CD8-positive, alpha-beta memory T cell (primary cell): ENCODE measurements at places on chromosomes 13 and 19.

DNA sequence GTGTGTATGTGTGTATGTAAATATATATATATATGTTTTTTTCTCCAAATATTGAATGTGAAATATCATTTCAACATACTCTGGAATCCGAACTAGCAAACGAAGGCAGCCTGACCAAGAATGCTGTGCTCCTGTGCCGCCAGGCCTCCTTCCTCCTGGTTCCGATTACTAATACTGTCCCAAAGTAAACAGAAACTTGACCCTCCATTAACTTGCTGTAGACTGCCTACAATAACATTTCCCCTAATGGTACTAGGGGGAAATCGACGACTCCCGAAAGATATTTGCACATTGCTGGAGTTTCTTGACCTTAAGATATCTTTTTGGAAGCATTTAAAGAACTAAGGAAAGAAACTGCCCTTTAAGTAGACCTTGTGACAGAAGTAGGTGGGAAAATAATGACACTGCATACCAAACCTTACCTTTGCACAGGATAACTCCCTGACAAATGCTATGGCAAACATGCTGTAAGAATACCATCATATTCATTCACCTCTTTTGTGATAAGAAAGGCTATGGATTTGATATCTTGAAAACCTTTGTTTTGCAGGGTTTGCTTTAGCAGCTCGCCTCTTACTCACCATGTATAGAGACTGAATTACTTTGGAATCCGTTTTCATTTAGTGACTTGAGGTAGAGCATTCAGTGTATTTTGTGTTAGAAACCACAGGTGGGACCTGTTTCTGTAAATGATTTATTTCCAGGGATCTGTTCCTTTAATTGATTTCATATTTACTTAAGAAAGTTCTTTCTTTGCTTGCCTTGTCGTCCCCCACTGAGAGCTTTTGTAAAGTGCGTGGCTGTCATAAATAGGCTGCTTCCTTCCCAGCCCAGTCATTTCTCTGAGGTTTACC, 80.1 kb downstream of the KLF5 start:
- H3K36me3 ChIP-seq = no peaks in the 10 kb centered on the region
- DNase-seq = no peak
- no peak overlapping the region for H3K27ac ChIP-seq
- H3K27me3 ChIP-seq = no peaks in the 10 kb centered on the region
- H3K4me3 ChIP-seq = no peak overlapping the region

- H3K27me3 ChIP-seq = no peaks in the 10 kb centered on the region
- no peak overlapping the region for H3K4me3 ChIP-seq
- peaks cover 14% of the 10 kb centered on the region for H3K4me1 ChIP-seq
- DNase-seq = no peak
- H3K36me3 ChIP-seq = no peaks in the 10 kb centered on the region
Measured at GRCh38 chr19:44851427-44851826, 5.3 kb downstream of the NECTIN2 start.

DNA sequence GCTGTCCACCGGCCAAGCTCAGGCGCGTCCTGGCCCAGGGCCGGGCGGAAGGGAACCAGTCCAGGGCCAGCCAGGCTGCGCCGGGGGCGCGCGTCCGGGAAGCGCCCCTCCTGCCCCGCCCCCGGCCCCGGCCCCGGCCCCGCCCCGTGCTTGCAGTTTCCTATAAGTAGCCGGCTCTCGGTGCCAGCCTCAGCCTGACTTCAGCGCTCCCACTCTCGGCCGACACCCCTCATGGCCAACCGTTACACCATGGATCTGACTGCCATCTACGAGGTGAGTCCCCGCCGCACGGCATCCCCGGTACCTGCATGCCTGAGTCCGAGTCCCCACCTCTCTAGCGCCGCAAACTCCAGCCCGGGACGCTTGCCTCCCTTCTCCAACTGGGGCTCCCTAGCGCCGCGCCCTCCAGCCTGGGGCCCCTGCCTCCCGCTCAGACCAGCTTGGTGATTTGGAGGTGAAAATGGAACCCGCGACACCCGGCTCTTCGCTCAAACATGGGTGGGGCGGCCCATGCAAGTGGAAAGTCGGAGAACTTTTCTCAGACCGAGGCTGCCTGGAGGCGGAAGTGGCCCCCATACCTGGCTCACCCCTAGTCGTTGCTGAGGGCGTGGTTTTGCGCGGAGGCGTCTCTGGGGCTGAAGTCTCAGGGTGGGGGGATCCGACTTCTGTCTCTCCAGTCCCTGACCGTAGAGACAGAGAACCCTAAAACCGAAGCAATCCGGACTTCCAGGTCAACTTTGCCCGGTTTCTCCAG, at the start of gene ZFP36:
Gene ZFP36 (plus strand): TSS at position 192 of the 754 bp plus-strand sequence. CDS start 58 bp downstream, at position 250.
- peaks cover 60% of the 10 kb centered on the region for H3K4me1 ChIP-seq
- peaks cover 14% of the 10 kb centered on the region for H3K36me3 ChIP-seq
- peak; percentile 86 for DNase-seq

DNA sequence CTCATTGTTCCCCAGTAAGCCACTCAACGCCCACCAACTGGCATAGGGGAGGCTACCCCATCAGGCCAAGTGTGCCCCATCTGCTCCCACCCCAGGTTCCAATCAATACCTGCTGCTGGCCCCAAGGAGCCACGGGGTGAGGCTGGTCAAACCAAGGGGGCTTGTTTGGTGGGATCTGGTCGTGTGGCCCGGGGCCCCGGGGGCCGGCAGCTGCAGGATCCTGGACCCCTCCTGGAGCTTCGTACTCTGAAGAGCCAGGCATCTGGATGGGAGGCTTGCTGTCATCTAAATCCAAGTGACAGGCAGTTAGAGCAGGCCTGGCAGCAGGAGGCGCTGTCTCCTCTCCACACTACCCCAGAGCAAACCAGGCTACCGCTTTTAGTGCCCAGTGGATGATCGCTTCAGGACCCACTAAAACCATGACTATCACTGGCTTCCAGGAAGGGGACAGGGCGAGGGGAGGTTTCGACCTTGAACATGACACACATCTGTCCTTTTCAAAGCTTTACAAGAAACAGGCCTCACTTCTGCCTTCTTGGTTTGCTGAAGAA, 14.2 kb downstream of the CHERP start:
- no peaks in the 10 kb centered on the region for H3K27me3 ChIP-seq
- no peaks in the 10 kb centered on the region for H3K4me1 ChIP-seq
- no peak overlapping the region for H3K27ac ChIP-seq
- no peak overlapping the region for H3K4me3 ChIP-seq
- H3K36me3 ChIP-seq = peaks cover 61% of the 10 kb centered on the region
- DNase-seq = peak; percentile 26

DNA sequence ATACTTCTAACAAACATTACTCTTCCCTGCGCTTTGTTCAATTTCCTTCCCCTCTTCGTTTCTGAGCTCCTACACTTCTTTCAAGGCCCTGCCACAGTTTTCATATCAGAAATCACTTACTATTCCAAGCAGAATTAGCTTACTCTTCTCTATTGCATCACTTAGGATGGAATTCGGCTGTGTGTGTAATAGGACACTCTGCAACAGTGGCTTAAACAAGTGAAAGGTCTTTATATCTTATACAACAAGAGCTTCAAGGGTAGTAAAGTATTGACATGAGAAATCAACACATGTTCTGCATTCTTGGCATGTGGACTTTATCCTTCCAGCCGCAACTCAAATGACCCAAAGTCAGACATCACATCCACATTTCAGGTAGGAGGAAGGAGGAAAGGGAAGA, 279.6 kb downstream of the PCDH20 start:
- H3K4me3 ChIP-seq = no peak overlapping the region
- no peaks in the 10 kb centered on the region for H3K4me1 ChIP-seq
- no peak for DNase-seq

DNA sequence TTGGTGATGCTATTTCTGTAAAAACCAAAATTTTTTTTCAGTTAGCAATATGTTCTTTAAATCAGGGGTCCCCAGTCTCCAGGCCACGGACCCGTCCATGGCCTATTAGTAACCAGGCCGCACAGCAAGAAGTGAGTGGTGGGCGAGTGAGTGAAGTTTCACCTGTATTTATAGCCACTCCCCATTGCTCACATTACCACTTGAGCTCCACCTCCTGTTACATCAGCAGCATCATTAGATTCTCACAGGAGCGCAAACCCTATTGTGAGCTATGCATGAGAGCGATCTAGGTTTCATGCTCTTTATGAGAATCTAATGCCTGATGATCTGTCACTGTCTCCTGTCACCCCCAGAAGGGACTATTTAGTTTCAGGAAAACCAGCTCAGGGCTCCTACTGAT, 58.9 kb upstream of the SLC7A1 start:
- H3K4me1 ChIP-seq = no peaks in the 10 kb centered on the region
- H3K27ac ChIP-seq = no peak overlapping the region
- no peaks in the 10 kb centered on the region for H3K27me3 ChIP-seq
- H3K36me3 ChIP-seq = no peaks in the 10 kb centered on the region

DNA sequence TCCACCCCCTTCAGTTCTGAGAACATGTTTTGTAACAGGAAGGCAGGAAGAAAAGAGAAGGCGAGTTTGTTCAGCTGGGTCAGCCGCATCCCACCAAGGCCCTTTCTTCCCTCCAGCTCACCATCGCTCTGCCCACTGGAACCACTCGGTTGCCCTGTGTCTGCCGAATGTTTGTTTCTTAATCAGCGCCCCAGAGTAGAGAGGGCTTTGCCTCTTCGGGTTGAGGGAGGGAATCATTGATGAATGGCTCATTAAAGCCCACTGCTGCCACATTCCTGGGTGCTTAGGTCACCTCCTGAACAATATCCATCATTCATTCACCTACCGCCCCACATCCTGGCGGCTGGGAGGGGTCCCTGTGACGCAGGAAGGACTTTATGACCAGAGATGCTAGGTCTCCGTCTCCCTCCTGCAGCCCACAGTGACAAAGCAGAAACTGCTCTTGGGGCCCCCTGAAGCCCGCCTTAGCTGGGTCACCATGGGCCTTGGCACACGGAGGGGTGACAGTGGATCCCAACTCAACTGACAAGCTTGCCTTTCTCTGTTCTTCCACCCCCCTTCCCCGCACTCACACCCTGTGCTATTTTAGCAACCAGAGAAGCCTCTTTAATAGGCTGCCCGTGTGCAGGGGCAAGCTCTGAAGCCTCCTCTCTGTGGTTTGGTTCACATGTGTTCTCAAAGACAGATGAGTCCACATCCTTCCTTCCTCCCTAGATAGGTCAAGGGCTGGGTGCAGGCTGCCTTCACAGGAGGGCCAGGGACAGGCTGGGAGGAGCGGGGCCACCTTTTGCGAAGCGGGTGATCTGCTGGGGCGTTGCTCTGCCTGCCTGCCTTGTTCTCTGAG, 46.2 kb downstream of the ACTN4 start:
- H3K27ac ChIP-seq = peak overlapping the region; percentile 33
- peak; percentile 8 for DNase-seq
- no peaks in the 10 kb centered on the region for H3K36me3 ChIP-seq
- peaks cover 49% of the 10 kb centered on the region for H3K4me1 ChIP-seq
- no peak overlapping the region for H3K4me3 ChIP-seq
- no peaks in the 10 kb centered on the region for H3K27me3 ChIP-seq

DNA sequence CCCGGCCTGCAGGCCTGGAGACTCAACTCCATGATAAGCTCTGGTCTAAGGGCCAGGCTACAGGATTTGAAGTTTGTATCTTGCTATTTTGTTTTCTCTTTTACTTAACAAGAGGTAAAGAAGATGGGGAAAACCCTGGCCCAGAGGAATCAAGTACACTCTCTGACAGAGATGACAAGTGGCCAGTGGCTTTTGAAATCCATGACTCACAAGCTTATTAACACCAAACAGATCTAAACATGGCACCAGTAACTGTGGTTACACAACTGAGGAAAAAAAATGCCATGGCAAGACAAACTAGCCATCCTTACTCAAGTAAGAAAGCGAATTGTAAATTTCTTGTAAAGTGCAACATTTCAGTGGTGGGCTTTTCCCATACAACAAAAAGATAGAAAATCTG, 72.6 kb upstream of the SERTM1 start:
- DNase-seq = no peak
- no peaks in the 10 kb centered on the region for H3K27me3 ChIP-seq
- H3K4me3 ChIP-seq = no peak overlapping the region
- H3K27ac ChIP-seq = no peak overlapping the region

DNA sequence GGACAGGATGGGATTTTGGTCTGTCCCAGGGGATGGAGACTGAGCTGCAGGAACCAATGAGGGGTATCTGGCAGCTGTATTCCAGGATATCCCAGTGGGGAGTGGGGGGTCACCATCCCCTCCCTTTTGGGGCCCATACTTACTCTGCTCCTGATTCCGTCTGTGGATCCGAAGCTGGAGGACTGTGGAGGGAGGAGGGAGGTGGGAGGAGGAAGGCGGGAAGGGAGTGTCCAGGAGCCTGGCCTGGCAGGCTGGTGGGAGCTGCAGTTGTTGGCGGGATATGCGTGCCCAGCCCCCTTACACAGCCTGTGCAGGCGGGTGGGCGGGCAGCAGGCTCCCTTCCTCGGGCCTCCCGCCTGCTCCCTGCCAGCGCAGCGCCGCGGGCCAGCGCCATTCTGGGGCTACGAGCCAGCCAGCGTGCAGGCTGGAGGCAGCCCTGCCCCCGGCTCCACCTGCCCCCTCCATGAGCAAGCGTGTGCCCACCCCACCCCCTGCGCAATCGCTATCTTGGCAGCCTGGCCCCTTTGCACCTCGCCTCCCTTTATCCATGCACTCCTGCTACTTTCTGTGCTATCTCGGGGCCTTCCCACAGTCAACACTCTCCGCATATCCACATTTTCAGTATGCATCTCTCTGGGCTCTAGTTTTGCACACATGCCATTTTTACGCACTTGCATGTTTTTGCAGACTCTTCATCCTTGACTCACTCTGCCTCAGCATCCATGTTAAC, 2.8 kb downstream of the MAMSTR start:
- no peaks in the 10 kb centered on the region for H3K36me3 ChIP-seq
- H3K4me3 ChIP-seq = no peak overlapping the region
- no peak for DNase-seq
- no peaks in the 10 kb centered on the region for H3K27me3 ChIP-seq

- no peaks in the 10 kb centered on the region for H3K27me3 ChIP-seq
- no peaks in the 10 kb centered on the region for H3K4me1 ChIP-seq
- DNase-seq = no peak
- H3K4me3 ChIP-seq = no peak overlapping the region
- no peak overlapping the region for H3K27ac ChIP-seq
Measured at GRCh38 chr13:91359631-91360030, 12.1 kb downstream of the MIR17HG start.

- H3K4me3 ChIP-seq = no peak overlapping the region
- DNase-seq = no peak
- no peak overlapping the region for H3K27ac ChIP-seq
- H3K36me3 ChIP-seq = no peaks in the 10 kb centered on the region
- H3K4me1 ChIP-seq = no peaks in the 10 kb centered on the region
Measured at GRCh38 chr13:31261241-31261640, 61.5 kb downstream of the B3GLCT start.

DNA sequence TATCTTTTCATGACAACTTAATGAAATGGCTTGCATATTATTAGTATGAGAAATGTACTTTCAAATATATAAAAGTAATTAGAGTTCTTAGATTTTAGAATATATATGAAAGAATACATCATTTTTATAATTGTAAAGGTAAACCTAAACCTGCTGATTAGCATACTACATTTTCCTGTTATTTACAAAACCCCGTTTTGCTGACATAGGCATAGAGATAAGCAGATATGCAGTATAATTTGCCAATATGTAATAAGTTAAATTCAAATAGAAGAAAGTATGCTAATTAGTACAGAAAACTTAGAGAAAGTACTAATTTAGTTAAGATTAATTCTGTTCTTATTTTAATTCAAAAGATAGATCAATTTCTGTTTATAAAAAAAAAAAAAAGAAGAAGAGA, 21.5 kb downstream of the MAB21L1 start:
- H3K36me3 ChIP-seq = no peaks in the 10 kb centered on the region
- no peak overlapping the region for H3K4me3 ChIP-seq
- DNase-seq = no peak
- H3K4me1 ChIP-seq = no peaks in the 10 kb centered on the region
- H3K27ac ChIP-seq = no peak overlapping the region
- no peaks in the 10 kb centered on the region for H3K27me3 ChIP-seq

GRCh38 chr19:45439190-45439568, 15.5 kb upstream of the ERCC1 start:
- H3K27me3 ChIP-seq = no peaks in the 10 kb centered on the region
- no peaks in the 10 kb centered on the region for H3K36me3 ChIP-seq
- peak overlapping the region; percentile 76 for H3K27ac ChIP-seq
- DNase-seq = no peak
- no peak overlapping the region for H3K4me3 ChIP-seq
